ENCODE measurements at places on chromosomes 1 and 21. TPM values are rescaled to one million over a fixed set of nuclear protein-coding genes. Genes with fewer than 3 reads are reported as not detected.

Gene MACF1
- total RNA-seq, result 172 TPM

Gene ARTN
- 3.0 TPM for total RNA-seq

Gene RPTN
- total RNA-seq, result not detected

Gene ADGRL2
- 90.3 TPM for total RNA-seq

Gene TAS1R3
- total RNA-seq, result 0.15 TPM

Gene LCE1E
- not detected for total RNA-seq

Gene NEGR1
- total RNA-seq, result 0.99 TPM

Gene SAMD11
- 39.2 TPM for total RNA-seq

Gene ARHGEF10L
- 10.5 TPM for total RNA-seq

Gene TFAP2E
- 9.8 TPM for total RNA-seq

Gene GPR3
- 8.3 TPM for total RNA-seq

Gene KCNE2
- total RNA-seq, result not detected

Gene SPRR1A
- total RNA-seq, result not detected

Gene OXCT2
- total RNA-seq, result 4.3 TPM

Gene KCNJ9
- not detected for total RNA-seq

Gene F13B
- total RNA-seq, result 0.16 TPM

Gene LCE2D
- total RNA-seq, result not detected

- no peak for DNase-seq
Measured at GRCh38 chr1:61746813-61747212, 4.5 kb downstream of the PATJ start.

DNA sequence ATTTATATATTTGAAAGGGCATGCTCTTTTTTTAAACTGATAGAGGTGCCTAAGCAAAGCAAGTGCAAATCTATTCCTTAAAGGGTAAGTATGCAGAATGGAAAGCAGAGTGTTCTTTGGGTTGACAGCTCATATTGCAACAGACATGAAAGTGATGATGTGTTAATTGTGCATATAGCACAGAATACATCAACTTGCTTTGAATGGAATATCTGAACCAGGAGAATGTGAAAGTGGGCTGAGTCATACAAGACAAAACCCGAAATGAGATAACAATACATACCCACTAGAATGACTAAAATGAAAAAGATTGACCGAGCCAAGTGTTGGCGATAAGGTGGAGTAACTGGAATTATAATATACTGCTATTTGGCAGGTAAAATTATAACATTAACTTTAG, 4.3 kb downstream of the CR1 start:
- no peak for DNase-seq

- DNase-seq, result no peak
Measured at GRCh38 chr21:15343066-15343465, 278.3 kb upstream of the NRIP1 start.

- peak; percentile 35 for DNase-seq
Measured at GRCh38 chr1:205286335-205286950, 35.1 kb downstream of the NUAK2 start.

GRCh38 chr1:225940385-225941151, 452 bp downstream of the LEFTY2 start:
- no peak for DNase-seq

DNA sequence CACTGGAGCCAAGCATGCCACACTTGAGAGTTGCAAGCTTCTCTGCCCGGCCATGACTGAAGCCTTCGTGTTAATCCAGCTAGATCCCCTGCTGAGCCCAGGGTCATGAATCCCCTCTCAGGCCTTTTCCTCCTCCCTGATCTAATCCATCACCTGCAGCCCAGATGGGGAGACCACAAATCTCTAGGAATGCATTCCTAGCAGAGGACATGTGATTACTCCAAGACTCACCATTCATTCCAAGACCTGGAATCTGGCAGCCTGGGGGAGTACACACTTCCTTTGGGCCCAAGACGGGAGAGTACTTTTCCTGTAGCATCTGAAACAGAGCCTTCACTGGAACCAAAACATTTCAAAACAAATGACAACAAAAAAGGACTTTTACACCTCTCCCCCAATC, 269.3 kb upstream of the NFIA start:
- no peak for DNase-seq

DNA sequence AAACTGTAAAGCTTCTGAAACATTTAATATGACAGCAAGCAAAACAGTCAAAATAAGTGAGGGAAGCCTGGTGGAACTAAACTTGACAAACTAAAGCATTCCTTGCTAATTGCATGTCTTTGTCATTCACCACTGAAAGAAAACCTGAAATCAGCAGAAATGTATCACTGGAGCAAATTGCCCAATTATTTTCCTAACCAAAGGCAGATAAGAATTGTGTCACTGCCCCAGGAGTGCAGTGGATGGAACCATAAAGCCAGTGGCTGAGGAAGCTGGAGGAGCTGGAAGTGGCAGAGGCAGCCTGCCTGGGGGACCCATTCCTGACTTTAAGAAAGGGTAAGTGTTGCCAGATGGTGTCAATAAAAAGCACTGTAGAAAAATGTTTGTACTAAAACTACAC, 2.7 kb upstream of the SLC30A10 start:
- DNase-seq, result no peak

DNA sequence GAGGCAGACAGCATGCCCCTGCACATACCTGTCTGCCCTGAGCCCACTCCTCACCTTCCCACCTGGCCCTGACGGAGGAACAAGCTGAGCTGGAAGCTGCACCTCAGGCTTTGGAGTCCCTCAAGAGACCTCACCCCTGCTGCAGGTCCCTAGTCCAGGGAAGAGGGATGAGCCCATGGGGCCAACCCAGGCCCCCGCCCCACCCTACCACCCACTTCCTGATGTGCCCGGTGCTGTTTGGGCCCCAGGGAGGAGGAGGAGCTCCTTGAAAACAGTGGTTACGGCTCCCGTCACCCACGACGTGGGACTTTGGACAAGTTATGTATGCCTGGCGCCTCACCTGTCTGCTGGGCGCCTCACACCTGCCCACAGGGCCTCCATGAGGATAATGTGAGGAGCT, 250.2 kb downstream of the NPHP4 start:
- DNase-seq, result no peak

DNA sequence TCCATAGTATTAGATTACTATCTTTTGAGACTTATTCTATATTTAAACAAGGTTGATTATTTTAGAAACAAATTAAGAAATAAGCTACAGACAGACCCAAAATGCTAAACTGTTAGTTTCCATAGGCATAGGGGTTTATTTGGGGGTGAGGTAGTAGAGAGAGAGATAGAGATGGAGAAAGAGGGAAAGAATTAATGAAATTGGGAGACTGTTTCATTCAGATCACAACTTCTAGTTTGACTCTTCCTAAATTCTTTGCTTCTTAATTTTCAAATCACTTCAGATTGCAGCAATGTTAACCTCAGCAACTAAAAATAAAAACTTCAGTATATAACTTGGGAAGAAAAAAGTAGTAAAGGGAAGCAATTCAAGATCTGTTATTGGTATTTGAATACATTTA, 3.4 kb downstream of the JUN start:
- no peak for DNase-seq

GRCh38 chr1:203143641-203144040, 16.1 kb downstream of the ADORA1 start:
- DNase-seq, result no peak

DNA sequence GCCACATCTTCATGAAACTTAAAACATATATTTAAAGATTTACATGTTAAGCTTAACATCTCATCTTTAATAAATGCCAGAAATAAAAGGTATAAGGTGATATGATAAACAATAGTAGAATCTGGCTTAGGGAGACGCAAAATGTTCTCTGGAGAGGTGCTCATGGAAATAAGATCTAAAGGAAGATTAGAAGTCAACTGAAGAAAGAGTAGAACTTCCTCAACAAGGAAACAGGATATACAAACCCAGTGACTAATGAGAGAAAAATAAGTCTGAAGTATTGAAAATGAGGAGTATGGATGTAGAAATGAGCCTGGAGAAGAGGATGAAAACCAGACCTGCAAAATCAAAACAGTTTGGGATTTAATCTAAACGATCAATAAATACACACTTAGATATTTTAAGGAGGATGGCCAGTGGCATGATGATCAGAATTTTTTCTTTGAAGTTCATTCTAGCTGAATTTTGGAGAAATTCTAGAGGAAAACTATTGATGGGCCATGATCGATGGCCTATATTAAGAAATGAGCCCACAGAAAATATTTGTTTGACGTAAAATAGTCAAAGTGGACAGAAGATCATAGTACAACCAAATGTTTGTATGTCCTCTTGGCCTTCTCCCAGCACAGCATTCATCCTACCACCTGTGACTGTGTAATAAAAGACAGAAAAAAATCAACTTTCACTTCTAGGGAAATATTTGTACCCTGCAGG, 387.9 kb upstream of the PTBP2 start:
- no peak for DNase-seq

GRCh38 chr1:66352792-66353191, 181.2 kb upstream of the SGIP1 start:
- no peak for DNase-seq

DNA sequence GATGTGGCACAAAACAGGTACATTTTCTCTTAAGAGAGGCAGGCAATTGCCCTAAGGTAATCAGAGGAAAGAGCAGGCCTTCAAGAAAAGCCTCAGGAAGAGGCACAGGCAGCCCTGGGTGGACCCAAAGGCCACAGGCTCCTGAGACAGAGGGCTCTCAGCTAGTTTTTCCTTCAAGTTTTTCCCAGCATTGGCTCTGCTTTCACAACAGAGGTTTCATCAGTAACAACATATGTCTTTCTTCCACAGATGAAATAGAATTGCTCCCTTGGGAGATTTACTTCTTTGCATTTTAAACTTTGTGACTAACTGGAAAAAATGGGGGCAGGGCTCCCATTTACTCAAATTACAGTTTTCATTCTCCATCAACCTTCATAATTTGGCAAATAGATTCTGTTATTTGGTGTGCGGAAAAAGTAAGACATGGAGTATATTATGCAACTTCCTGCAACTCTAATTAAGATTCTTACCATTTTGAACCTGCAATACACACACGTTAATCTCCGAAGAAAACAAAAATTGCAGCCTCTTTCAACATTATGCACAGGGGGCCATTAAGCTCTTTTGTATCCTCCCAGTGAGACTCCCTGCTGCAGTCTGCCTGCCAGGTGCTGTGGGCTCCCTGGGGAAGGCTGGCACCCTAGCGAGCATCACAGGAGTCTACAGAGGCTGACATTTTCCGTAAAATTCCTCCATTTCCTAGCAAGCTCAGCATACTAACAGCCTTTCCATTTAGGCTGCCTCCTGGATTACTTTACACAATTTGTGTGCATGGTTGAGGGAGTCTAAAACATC, 282.3 kb downstream of the USH2A start:
- DNase-seq, result no peak

- DNase-seq, result no peak
Measured at GRCh38 chr1:162387226-162388082, 5.9 kb downstream of the C1orf226 start.

- DNase-seq, result no peak
Measured at GRCh38 chr21:43189936-43190335, 21.1 kb downstream of the CRYAA start.

GRCh38 chr1:178339834-178340233, 156.9 kb downstream of the CLEC20A start:
- no peak for DNase-seq

GRCh38 chr1:31793586-31794285, 22.1 kb downstream of the SPOCD1 start:
- no peak for DNase-seq

DNA sequence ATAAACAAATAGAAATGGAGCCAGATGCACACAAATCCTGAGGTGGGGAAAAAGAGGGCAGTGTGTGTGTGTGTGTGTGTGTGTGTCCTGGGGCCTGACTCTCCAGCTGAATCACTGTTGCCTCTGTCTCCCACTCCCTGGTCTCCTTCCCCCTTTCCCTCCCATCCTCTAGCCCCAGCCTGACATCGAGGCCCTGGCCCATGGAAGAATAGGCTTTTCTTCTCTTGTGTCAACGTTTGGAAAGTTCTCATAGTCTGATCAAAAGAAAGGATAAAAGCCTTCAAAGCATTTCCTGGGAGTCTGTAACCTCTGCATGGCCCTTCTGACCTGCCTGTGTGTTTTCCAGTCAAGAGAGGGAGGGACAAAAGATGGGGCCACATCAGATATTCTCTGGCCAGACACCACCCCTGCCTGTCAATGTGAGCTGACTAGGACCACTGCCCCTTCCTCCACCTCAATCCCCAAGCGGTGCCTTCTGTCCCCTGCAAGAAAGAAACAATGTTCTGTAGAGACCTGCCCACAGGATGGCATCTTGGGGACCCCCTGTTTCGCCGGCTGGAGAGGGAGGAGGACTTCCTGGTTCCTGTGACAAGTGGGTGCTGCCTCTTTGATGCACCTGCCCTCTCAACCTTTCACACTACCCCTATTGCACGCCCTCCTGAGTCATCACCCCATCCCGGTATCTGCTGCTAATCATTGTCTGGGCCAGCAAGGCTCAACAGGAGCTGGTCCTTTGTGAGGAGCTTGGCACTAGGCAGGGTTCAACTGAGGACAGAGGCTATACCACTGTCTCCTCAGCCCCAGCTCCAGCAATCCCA, 16.2 kb downstream of the KCNJ10 start:
- no peak for DNase-seq

DNA sequence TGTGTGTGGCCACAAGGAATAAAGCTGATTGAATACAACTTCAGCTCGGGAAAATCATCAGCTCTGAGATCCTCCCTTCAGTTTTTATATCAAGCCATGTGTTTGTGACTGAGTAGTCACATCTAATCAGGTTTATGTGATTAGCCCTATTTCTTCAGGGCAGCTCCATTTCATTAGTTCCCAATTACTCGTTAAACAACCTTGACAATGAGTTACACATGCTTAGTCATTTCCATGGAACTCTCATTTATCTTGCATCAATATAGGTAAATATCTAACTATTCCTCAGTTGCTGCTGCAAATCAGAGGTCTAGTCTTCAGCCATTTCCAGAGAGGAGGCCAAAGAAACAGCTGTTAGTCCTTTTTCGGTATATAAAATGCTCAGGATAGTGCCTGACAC, 16.3 kb downstream of the CRB1 start:
- no peak for DNase-seq

GRCh38 chr21:31326522-31327242, 17.4 kb downstream of the TIAM1 start:
- no peak for DNase-seq

DNA sequence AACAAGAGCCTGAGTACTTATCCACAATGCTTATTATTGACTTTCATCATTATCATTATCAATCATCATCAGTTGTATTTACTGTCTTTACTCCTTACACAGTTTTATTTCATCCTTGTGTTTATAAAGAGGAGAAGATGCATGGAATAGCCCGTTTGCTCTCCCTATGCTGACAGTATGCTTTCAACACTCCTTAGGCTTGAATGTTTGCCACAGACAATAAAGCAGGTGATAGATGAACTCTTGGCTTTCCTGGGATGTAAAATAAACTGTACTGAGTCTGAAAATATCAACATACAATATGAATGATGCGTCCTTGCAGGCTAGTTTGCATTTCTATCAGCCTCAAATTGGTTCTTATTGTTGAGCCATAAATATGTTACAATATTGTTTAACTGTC, 891.8 kb upstream of the NCAM2 start:
- DNase-seq, result no peak

- DNase-seq, result no peak
Measured at GRCh38 chr1:229822026-229822425, 196.0 kb downstream of the URB2 start.

DNA sequence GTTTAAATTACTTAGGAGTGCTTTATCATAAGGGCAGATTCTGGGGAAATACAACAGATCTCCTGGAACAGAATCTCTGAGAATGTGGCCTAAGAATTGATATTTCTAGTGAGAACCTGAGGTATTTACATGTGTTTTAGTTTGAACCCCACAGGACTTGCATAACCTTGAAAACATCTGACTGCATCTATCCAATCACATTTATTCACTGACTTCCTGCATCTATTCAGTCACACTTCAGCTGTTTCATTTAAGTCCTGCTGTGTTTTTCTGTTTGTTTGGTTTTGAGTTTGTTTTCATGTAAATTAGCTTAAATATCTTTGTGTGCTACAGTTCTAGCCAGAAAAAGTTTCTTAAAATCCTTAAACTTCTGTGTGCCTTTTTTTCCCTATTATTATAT, 1260.7 kb downstream of the PLA2G4A start:
- peak; percentile 3 for DNase-seq

Data from SJCRH30 (cell line).